ENCODE measurements at places on chromosomes 2 and 18.
A peak's percentile ranks its signal among the peaks of the same experiment; 100 is the strongest.

GRCh38 chr2:81647715-81648230 lies 1343.2 kb upstream of the LRRTM1 start:
- DNase-seq: no peak

- peak; percentile 49 for DNase-seq
These were observed 94.3 kb downstream of the HNRNPLL start for GRCh38 chr2:38508311-38509039.

DNA sequence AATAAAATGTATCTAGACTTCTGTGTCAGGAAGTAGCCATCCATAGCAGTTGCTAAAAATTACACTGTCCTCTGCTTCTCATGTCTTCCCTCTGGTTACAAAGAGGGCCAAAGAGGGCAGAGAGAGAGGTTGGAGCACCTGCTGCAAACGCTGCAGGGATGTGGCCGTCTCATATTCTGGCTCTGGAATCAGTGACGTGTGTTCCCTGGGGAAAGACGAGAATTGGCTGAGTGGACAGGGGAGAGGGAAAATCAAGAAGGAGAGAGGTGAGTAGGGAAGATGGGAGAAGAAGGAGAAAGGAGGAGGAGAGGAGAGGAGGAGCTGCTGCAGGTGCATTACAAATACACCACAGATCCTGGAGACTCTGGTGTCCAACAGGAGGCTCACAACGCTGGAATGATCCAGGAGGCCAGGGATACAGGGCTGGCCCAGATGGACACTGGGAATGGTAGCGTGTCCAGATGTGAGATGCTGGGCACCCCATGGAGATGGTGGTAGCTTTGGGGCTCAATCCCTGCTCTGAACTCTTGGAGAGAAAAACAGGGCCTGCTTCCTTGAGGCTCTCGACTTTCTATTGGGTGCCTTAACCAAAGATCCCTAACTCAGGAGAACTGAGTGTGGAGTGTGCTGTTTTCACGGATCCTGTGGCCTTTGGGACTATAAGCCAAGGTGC lies 118.4 kb upstream of the PXDN start:
- DNase-seq: no peak

GRCh38 chr2:134235510-134236144 lies 18.2 kb upstream of the MGAT5 start:
- DNase-seq: no peak

DNA sequence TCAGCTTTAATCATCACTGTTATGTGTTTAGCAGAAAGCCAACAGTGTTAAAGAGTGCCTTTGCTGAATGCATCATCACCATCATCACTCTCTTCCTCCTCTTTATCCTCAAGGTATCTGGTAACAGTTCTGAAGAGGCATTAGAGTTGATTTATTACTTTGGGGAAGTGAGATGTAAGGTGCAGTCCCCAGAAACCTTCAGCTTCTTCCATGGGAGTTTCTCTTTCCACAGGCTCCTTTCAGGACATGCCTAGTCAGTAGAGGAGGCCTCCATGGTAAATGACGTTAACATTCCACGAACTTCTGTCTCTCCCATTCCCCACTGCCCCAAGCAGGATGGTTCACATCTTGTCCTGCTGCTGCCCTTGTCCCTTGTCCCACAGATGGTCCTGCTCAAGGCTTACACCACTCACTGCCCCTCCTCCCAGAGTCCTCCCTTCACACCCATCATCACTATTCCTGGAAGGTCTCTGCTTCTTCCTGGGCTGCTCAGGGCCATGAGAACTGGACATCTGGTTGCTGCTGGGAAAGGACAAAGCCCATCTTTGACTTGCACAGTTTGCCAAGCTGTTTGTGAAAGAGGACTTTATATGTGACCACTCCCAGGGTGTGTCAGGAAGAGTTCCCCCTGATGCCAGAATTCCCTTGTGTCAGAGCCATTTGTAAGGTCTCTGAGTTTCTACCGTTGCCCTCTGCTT lies 5.3 kb upstream of the REG1A start:
- no peak for DNase-seq

GRCh38 chr2:227308784-227309183 lies 16.3 kb upstream of the MFF start:
- no peak for DNase-seq

- no peak for DNase-seq
These were observed 15.4 kb upstream of the GLI2 start for GRCh38 chr2:120720231-120720630.

DNA sequence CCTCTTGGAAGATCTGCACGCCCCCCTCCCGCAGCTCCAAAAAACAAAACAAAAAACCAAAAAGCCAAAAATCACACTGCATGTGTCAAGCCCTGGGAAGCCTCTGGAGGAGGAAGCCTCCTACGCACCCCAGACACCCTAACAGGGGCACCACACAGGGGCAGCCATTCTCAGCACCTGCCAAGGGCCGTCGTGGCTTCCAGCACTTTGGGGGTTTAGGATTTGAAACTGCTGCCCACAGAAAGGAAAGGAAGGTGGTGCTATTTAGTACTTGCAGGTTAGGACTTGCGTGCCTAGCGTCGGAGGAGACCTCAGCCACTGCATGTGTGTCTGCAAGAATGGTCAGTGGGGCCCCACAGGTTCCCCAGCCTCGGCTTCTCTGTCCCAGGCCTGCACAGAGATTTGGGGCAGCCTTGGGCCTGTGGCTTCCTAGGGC lies 419 bp upstream of the GPR55 start:
- DNase-seq: no peak

GRCh38 chr2:137508739-137509384 lies 455.4 kb upstream of the HNMT start:
- no peak for DNase-seq

GRCh38 chr18:25067275-25068025 lies 284.5 kb downstream of the ZNF521 start:
- DNase-seq: no peak

GRCh38 chr2:57602733-57603132 lies 443.9 kb upstream of the VRK2 start:
- DNase-seq: no peak

DNA sequence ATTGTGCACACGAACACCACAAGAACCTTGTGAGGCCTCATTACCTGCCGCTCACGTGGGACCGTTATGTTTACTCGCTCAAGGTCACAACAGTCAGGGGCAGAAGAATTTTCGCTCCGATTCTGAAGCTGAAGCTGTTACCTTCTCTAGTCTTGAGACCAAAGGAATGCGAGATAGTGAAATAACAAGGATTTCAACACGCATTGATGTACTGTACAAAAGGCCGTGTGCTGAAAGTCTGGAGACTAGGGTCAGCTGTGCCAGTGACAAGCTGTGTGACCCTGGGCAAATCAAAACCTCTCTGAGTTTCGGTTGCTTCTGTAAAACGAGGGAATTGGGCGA lies 583 bp downstream of the NEMP2 start:
- DNase-seq: peak; percentile 55

- no peak for DNase-seq
These were observed 29.3 kb downstream of the MEX3C start for GRCh38 chr18:51168026-51168742.

DNA sequence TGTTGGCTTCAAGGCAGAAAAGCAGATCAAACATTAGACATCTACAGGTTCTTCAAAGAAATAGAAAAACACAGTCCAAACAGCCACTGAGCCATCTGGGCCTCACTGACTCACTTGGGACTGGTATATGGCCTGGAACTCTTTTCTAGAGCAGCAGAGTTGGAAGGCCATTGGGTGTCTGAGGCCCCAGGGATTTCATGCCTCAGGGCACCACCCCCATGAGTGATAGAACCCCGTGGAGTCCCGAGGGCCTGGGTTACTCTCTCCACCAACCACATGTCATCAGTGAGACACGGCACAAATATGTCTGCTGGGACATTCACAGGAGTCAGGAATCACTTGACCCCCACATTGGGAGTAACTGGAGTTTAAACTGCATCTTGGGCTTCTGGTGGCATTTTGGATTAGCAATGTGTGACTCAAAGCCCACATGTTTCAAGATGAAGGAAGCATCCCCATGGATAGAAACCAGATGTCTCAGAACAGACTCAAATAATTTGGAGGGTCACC lies 44.0 kb downstream of the CAPN13 start:
- DNase-seq: no peak

DNA sequence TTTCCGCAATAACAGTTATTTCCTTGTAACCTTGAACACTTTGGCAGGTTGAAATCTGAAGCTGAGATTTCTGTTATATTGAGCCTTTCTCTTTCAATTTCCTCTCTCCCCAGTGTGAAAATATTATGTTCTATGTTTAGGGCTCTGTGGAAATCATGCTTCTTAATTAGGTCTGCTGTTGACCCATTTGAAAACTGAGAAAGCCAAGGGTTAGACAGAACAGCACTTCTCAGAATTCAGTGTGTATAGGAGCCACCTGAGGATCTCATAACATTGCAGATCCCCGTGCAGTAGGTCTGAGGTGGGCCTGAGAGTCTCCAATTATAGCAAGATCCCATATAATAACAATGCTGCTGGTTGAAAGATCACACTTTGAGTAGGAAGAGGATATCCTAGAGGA lies 230.2 kb upstream of the NT5C1B start:
- no peak for DNase-seq

DNA sequence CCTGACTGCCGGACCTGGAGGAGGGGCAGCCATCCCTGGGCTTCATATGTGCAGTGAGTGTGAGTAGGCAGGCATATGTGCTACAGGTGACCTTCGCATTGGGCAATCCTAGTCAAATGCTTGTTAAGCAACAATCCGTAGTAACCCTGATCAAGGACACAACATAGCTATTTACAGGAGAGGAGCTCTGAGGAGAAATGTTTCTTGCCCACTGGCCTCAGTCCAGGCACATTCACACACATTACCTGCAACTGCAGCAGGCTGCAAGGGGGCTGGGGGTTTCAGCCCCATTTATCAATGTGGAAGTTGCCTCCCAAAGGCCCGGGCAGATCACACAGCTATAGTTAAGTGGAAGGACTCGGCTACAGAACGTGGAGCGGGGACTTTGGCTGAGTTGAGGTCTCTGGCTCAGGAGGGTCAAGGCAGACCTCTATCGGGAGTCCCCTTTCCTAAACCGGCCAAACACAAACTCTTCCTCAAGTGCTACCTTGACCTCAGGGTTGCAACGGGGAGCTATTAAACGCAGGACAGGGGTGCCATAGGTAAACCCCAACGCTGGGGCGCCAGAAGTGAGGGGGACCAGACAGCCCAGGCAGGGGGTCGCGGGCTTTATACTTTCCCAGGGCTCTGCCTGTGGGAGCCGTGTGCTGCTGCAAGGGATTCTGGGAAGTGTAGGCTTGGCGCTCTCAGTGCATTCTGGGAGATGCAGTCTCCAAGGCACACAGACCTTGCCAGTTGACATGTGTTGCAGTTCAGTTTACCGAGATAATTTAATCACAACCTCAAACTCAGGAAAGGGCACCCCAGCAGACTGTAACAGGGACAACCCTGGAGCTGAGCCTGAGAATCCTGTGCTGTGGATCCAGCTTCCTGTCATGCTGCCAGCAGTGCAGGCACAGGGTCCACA lies 9.4 kb downstream of the KHK start:
- DNase-seq: no peak

GRCh38 chr2:114400890-114401289 lies 41.6 kb upstream of the DPP10 start:
- no peak for DNase-seq

DNA sequence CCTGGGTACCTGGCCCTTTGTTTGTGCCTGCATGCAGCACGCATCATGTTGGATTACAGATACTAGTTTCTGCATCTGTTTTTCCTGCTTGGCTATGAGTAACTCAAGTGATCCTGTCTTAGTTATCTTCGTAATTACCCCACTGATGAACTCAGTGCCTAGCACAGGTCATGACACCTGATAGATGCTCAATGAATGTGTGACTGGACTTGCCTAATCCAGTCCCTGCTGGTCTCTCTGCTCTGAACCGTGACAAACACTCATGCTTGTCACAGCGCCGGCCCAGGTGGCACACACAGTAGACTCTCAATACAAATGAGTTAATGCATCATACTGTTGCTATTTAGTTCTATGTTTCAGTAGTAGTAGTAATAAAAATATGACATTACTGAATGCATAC lies 31.2 kb upstream of the NTSR2 start:
- no peak for DNase-seq

GRCh38 chr18:54209471-54210180 lies 14.8 kb downstream of the MBD2 start:
- DNase-seq: no peak

DNA sequence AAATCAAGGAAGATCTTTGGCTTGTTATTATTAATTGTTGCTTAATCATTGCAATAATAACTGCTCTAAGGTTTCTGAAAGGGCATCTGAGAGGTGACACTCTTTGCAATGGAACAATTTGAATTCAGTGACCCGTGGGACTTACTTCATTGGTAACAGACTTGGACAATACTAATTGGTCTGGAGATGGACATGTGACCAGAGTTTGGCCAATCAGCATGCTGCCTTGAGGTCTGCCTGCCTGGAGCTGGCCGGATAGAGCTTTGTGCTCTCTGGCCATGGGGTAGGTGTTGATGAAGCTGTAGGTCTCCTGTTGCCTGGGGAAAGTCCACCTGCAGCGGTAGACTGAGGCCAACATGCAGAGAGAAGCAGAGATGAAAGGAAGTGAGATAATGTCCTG lies 24.0 kb upstream of the VPS4B start:
- no peak for DNase-seq

GRCh38 chr2:179248024-179248348 lies 16.6 kb downstream of the SESTD1 start:
- DNase-seq: no peak

DNA sequence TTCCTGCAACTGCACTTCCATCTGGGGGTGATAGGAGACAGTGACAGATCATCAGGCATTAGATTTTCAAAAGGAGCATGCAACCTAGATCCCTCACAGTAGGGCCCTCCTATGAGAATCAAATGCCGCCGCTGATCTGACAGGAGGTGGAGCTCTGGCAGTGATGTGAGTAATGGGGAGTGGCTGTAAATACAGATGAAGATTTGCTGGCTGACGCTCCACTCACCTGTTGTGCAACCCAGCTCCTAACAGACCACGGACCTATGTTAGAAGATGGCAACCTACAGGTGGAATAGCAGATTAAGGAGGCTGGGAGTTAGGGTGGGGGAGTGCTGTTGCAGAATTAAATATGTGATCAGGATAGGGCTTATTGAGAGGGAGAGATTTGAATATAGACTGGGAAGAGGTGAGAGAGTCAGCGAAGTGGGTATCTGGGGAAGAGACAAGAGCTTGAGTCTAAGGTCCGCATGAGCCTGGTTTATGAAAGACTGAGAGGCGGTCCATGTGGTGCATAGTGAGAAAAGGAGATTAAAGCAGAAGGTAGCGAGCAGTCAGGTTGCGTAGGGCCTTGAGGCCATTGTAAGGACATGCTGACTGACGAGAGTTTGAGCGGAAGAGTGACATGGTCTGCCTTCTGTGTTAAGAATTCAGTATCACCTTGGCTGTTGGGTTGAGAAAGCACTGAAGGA lies 31.3 kb upstream of the TOGARAM2 start:
- DNase-seq: no peak

DNA sequence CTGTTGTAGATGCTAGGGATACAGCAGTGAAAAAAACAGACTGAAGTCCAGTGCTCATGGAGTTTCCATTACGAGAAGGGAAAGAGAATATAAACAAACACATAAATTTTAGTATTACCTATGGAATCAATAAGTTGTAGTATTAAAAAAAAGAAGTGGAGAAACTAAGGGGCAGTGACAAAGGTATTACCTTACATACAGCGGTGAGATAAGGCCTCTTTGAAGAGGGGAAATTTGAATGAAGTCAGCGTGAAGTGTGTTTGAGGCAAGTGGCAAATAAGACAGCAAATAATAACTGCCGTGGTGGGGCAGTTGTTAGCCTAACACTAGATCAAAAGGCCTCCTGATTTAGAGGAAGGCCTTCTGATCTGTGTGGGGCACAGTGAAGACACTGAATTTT lies 57.9 kb downstream of the TLK1 start:
- DNase-seq: no peak

Measured in naive thymus-derived CD4-positive, alpha-beta T cell (primary cell).